NCI-H526 (cell line): ENCODE measurements at places on chromosomes 6 and 20.

GRCh38 chr6:95815389-95816056 lies 200.3 kb upstream of the FUT9 start:
- DNase-seq = no peak

DNA sequence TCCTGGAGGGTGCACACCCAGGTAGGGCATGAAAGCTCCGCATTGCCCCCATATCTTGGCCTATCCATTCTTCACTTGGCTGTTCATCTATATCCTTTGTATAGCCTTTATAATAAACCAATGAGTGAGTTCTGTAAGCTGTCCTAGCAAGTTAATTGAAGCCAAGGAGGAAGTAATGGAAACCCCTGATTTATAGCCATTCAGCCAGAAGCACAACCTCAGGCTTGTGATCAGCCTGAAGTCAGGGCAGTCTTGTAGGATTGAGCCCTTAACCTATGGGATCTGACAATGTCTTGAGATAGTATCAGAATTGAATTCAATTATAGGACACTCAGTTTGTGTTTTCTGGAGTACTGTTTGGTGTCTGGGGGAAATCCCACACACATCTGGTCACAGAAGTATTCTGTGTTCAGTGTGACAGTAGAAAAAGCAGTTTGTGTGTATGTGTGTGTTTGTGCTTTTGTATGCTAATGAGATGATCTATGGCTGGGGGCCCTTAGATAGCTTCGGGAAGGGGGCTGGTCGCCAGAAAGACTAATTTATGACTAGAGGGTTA lies 5.7 kb downstream of the NT5E start:
- no peak for DNase-seq

- DNase-seq = peak; percentile 19
Measured at GRCh38 chr6:137493218-137494038, 766 bp downstream of the OLIG3 start.

GRCh38 chr6:52541135-52541534 lies 35.7 kb downstream of the TRAM2 start:
- DNase-seq = no peak

GRCh38 chr6:13735031-13735430 lies 23.4 kb upstream of the RANBP9 start:
- no peak for DNase-seq

DNA sequence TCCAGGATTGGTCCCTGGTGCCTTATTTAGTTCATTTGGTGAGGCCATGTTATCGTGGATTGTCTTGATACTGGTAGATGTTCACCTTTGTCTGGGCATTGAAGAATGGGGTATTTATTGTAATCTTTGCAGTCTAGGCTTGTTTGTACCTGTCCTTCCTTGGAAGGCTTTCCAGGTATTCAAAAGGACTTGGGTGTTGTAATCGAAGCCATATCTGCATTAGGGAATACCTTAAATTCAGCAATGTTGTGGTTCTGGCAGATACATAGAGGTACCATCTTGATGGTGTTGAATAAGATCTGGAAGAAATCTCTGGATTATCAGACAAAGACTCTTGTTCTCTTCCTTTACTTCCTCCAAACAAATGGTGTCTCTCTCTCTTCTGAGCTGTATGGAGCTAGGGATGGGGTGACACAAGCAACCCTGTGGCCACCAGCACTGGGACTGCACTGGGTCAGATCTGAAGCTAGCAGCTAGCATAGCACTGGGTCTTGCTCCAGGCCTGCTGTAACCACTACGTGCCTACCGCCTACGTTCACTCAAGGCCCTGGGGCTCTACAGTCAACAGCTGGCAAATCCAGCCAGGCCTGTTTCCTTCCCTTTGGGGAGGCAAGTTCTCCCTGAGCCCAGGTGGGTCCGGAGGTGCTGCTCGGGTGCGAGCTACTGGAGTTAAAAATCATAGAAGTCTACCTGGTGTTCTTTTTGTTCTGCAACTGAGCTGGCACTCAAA lies 261.1 kb upstream of the CITED2 start:
- no peak for DNase-seq

DNA sequence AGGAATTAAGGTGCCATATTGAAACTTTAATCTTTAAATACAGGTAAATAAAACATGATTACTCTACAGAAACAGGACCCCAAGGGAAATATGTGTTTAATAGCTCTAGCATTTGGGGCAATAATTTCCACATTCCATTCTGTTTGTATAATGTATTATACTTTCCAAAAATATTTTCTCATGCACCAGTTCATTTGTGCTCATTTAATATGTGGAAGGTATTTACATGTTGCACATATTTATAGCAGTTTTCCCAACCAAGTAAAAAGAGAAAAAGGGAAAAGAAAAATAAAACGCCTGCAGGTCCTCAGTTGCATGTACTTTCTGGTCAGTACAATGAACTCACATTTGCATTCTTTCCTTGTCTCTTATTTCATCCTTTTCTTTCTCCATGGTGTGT lies 129.5 kb upstream of the SULF2 start:
- DNase-seq = no peak

DNA sequence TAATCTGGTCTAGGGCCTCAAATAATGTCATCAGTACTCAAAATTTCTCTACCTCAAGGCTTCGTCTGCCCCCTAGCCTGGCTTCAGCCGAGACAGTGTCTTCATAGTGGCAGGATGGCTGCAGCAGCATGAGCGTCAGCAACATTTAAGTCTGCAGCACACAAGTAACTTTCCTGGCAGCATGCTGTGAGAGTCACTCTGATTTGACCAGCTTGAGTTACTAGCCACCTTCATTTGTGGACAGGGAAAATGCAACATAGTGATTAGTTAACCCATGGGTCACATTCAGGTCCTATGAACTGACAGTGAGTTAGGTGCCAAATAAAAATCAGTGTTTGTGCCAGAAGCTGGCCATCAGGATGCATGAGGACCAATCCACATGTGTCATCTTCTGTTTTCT lies 209.9 kb upstream of the SLC35B3 start:
- no peak for DNase-seq

GRCh38 chr6:1136415-1136774 lies 175.5 kb upstream of the FOXQ1 start:
- no peak for DNase-seq

GRCh38 chr20:37452236-37452635 lies 68.8 kb upstream of the NNAT start:
- no peak for DNase-seq

DNA sequence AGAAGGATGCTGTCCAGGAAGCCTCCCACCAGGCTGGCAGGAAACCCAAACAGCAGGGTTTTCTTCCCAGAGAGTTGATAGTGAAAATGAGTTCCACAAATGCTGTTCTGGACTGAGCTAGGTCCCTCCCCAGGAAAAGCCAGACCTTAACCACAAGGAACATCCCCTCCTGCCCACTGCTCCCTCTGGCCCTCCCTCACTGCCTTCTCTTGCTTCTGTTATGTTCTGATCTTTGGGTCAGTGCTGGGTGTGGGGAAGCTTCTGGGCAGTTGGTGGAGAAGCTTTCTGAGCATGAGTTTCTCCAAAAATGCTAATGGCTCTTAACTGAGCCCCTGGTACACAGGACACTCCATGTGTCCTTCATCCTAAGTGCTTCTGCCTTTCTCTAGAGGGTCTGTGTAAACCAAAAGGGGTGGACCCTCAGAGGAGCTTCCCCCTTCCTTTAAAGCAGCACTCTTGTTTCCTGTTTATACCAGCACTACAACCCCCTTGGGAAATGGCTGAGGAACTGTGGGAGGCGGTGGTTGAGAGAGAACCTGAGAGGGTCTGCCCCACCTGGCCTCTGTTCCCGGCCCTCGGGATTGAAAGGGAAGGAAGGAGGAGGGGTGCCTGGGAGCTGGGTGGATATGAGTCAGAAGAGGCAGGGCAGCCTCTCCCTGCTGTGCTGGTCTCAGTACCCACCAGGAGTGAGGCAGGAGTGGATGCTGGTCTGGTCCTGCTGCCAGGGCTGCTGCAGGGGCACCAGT lies 42.0 kb downstream of the CDS2 start:
- peak; percentile 59 for DNase-seq

GRCh38 chr6:6616656-6617055 lies 28.1 kb downstream of the LY86 start:
- DNase-seq = no peak

GRCh38 chr6:89637960-89638319 lies 607 bp downstream of the LYRM2 start:
- no peak for DNase-seq

GRCh38 chr6:136186363-136186762 lies 63.7 kb downstream of the MTFR2 start:
- no peak for DNase-seq

GRCh38 chr6:169490830-169491229 lies 211.0 kb downstream of the WDR27 start:
- no peak for DNase-seq

- no peak for DNase-seq
Measured at GRCh38 chr20:40010483-40010882, 678.6 kb downstream of the MAFB start.

DNA sequence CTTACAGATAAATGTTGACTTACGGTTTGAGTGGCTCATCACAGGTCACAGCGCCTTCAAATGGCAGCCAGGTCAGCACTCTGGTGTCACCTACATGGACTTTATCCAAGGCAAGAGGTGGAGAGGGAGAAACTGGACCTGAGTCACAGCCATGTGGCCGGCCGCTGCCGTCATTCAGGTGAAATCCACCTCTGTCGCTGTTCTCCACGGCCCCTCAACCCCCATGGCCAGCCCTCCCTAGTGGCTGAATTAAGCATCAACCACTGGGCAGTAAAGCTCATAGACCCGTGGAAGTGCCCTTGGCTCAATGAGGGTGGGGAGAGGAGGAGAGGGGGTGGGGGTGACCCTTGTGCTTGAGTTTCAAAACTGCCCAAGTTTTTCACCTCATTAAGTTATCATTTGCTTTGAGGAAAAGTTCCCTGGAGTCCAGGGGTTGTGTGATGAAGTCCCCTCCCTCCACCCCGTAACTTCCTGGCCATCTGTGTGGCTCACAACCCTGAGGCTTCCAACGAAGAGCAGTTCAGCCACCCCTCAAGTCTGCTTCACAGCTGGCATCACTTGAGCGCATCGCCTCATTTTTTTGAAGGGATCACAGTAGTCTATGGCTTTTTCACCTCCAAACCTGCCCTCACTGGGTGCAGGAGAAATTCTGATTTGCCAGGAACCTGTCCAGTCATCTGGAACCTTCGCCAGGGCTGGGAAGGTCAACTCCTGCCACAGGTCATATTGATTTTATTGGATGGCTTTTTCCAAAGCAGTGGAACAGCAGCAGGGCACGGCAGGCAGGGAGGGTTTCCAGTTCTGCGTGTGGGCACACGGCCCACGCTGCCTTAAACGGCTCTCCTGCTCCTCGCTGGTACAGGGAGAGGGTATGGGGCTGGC lies 43.5 kb upstream of the APCDD1L start:
- no peak for DNase-seq

- no peak for DNase-seq
Measured at GRCh38 chr6:135637701-135638100, 140.2 kb upstream of the AHI1 start.

GRCh38 chr6:112683106-112683505 lies 336.0 kb downstream of the RFPL4B start:
- DNase-seq = no peak

DNA sequence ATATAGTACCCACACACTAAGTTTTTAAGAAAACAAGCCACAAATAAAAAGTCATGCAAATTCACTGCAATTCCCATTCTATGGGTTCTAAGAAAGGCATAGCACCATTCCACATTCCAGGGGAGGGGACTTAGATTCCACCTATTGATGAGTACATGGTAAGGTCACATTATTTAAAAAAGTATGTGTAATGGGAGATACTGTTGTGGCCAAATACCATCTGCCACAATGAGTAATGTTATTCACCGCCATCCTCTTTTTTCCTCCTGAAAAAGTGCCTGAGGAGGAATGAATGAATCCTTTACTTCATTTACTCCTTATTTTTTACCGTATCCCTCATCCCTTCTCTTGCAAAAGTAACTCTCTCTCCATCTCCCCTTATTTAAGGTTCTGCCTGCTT lies 27.0 kb upstream of the ADGRF1 start:
- DNase-seq = no peak

GRCh38 chr20:43942667-43943285 lies 28.1 kb downstream of the TOX2 start:
- peak; percentile 52 for DNase-seq

DNA sequence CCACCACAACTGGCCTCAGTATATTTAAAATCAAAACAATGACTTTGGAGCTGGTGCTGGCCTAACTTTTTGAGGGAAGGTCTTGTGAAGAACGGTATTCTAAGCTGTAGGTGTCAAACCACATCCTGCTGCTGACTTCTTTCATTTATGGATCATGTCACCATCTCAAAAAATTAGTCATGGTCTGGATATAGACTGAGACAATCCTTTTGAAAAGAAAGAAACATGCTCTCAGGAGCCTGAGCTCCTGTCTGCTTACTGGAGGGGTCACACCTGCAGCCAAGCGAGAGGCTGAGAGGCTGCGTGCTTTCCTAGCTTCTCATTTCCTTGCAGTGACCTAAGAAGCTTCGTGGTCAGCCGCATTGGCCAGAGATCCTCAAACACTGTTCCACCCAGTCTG lies 55.2 kb downstream of the TIAM2 start:
- no peak for DNase-seq

GRCh38 chr6:168645326-168645725 lies 204.3 kb downstream of the SMOC2 start:
- DNase-seq = no peak

- DNase-seq = no peak
Measured at GRCh38 chr6:105226598-105227294, 46.9 kb upstream of the POPDC3 start.

DNA sequence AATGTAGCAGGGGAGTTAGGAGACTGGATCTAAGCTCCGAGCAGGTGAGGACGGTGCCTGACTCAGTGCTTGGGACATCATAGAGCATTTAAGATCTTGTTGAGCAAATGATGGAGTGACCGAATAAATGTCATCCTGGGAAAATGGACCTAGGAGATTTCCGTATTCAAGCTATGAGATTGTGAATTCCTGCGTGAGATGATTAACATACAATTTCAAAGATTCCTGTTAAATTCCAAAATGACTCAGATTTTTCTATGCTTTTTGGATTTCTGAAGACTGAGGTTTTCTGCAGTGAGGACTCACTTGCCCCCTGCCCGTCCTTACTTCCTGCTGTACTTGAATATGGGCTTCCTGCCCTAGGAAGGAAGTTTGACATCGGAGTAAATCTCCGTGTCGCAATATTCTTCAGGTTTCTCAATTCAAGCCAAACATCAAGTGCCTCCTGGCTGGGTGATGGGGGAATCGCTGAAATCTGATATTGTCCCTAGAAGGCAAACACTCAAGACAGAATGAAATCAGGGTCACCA lies 5.2 kb downstream of the SYTL3 start:
- no peak for DNase-seq

GRCh38 chr20:12748359-12748994 lies 260.3 kb upstream of the SPTLC3 start:
- DNase-seq = no peak

GRCh38 chr6:2695454-2696095 lies 55.1 kb downstream of the MYLK4 start:
- no peak for DNase-seq
